ENCODE measurements at places on chromosomes 2 and 18.

DNA sequence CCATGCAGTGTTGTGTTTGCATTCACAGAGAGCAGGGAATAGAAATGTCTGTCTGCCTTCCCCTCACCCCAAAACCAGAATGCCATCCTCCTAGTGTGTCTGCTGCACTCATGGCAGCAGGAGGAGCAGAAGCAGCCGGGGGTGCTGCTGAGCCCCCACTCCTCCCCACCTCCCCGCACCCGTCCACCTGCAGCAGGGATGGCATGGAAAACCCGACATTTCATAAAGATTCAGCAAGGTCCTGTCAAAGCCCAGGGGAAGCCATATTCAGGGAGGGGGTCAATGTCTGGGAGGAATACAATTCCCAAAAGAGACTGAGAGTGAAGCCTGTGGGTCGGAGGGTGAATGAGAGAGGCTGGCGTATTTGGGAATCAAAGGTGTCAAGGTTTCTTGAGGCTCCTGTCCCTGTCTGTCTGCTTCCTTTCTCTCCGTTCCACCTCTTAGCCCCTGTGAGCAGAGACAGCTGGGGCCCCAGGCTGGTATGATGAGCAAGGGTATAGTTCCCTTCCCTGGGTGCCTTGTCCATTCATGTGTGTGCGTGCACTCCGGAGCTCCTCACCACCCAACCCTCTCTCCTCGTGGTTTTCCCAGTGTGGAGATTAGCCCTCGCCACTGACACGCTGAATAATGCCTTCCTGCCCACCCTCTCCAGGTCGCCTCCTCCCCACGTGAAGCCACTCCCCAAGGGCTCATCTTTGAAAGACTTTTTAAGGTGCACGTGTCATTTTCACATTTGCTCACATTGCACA, 133.5 kb upstream of the ZNF236 start:
- DNase-seq = no peak

- no peak for DNase-seq
These were observed 68.4 kb downstream of the SLC16A14 start for GRCh38 chr2:230000118-230000841.

DNA sequence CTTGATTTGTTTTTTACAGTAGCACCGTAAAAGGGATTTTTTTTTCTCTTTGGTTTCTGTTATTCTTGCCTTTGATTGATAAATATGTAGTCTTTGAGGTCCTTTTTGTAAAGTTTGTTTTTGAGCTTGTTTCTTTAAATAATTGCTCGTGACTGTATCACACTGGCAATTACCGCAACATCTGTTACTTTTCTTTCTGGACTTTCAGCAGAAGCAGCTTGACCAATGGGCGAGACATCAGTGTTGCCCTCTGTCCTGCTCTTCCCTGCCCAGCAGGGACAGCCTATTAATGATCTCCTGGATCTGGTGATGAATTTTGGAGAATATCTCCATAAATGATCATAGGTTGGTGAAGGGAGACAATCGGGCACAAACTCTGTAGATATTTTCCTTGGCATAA, 74.9 kb downstream of the TDRD15 start:
- DNase-seq = no peak

DNA sequence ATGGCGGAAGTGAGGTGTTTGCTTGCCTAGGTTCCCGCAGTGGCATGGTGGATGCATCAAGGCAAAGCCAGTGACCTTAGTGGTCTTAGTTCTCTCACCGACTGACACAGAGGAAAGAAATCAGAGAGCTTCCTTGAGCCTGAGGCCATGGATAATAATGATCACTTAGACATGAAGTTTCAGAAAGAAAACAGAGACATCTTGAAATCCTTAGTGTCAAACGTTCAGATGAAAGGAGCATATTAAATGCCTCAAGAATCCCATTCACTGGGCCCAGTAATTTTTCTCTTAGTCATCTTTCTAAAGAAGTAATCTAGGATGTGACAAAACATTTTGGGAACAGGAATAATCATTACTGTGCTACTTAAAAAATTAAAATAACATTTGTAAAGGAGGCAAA, 35.2 kb downstream of the COPS8 start:
- DNase-seq = no peak

DNA sequence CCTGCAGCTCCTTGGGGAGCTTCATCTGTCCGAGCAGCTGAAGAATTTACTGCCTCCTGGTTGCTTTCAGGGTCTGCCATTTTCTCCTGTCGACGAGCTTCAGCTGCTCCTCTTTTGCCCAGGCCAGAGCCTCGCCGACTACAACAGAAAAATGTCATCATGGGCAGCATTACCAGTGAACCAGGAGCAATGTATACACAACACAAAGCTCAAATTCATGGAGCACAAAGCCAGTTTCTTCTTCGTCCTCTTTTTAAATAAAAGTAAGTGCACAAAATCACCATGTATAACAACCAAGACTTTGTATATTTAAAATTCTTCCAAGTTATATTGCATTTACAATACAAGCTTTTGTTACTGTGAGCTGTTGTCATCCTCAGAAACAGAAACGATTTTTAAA, 85.0 kb downstream of the TRIP12 start:
- DNase-seq = no peak

DNA sequence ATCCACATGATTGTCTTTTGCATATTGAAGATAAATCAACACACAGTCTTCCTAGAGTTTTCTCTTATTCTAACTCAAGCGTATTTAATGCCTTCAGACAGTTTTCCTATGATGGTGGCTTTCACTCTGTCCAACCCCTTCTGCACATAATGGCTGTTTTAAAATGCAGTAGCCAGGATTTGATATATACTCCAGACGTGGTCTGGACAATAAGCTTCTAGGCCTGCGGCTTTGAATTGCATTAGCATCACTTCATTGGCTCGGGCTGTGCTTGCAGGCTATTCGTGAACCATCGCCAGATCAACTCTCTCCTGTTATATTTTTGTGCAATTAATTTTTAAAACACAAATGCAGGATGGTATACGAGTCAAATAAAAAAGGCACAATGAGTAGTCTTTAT, 235.3 kb downstream of the BCL2 start:
- no peak for DNase-seq

- DNase-seq = no peak
These were observed 13.8 kb upstream of the SGPP2 start for GRCh38 chr2:222410534-222410933.

DNA sequence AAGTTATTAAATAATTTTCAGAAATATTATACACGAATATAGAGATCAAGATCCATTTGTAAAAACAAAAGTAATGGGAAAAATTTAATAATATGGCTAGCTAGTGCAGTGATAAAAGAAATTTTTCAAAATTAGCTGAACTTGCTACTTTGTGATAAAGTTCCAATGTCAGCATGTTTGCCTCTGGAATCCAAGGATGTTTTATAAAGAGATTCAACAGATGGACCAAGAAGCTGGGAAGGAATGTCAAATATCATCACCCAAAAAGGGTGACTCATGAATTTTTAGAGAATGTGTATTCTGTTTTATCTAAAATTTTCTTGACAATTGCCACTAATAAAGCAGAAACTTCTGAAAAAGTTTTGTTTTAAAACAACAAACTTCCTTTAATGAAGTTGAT, 95.3 kb downstream of the FSIP2 start:
- DNase-seq = no peak

- DNase-seq = no peak
These were observed 99.5 kb upstream of the AGAP1 start for GRCh38 chr2:235394278-235394828.

DNA sequence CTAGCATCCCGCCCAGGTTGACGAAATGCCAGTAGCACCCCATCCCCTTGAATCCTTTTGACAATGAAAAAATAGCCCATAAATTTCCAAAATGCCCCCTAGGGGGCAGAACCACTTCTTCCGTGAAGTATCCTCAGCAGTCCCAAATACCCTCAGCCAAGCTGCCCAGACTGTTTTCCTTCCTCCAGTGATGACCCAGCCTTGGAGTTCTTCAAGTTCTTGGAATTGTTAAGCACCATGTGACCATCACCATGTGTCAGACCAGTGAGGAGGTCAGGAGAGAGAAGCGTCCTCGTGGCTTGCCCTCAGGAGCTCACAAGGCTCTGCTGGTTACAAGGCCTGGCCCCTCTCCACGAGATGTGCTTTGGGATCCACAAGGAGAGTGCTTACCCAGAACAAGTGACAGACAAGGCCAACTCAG, 1.4 kb upstream of the SLC23A3 start:
- peak; percentile 60 for DNase-seq

DNA sequence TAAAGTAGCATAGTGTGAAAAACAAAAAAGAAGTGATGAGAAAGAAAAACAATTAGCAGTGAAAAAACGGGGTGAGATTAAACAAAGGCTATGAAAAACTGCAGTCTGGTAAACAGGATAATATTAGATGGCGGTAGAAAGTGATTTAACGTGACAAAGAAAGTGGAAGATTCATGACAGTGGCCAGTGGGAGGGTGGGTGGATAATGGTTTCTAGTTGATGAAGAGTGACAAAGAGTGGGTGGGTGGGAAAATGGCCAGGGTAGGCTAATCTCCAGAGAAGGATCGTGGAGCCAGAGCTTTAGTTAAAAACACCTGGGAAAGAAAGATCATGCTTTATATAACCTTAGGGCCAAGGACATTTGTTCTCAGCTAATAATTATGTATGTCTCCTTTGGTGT, 1667.8 kb downstream of the LRP1B start:
- DNase-seq = no peak

GRCh38 chr18:10376731-10377130, 77.7 kb upstream of the APCDD1 start:
- DNase-seq = no peak

GRCh38 chr18:8681196-8681595, 24.2 kb upstream of the MTCL1 start:
- DNase-seq = no peak

GRCh38 chr2:69554981-69555380, 88.6 kb downstream of the AAK1 start:
- DNase-seq = no peak

DNA sequence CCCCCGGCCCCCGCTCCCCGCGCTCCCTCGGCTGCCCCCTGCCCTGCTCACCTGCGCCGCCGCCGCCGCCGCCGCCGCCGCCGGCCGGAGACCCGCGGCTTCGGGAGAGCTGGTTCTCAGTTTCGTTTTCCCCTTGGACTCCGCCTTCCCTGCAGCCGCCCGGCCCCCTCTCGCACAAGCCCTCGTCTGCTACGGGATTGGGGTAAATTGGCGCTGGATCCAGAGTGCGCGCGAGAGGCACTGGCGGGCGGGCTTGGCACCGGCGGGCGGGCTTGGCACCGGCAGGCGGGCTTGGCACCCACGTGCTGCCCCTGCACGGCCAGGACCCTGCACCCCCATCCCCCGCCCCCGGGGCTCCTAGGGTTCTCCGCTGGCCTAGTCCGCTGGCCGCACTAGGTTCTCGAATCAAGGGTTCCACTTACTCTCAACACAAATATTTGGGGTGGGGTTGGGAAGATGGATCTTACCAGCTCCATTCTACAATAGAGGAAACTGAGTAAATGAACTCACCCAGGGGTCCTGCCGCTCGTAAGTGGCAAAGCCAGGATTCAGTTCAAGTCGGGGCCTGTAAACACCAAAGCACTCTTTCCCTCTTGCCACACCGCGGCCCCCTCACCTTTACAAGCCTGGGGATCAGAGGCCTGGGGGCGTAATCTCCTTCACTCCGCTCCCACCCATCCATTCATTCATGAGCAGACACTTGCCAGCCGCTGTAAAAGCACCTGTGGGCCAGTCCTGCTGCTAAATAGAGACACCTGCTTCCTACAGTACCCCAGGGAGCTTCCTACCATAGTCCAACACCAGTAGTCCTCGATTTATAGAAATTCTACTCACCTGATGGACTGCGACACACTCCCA, at the start of gene EIF2AK2:
TSS of gene EIF2AK2 (minus strand) at position 124 of the 858 bp plus-strand sequence. CDS start 9,174 bp downstream, outside the sequence.
- DNase-seq = peak; percentile 84

- DNase-seq = no peak
These were observed 179.0 kb downstream of the TWIST2 start for GRCh38 chr2:239026711-239027361.

DNA sequence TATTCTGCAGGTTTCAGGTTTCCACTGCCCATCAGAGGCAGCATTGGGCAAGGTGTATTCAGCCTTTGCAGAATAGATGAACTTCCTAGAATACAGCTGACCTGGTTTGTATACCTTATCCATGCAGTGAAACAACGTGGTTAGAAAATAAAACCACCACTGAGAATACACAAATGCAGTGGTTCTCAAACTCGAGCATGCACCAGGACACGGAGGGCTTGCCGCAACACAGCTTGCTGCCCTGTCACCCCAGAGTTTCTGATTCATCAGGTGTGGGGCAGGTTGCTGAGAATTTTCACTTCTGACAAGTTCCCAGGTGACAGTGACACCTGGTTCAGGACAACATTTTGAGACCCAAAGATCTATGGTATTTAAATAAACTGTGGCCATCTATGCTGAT, 23.4 kb upstream of the C1D start:
- DNase-seq = no peak

DNA sequence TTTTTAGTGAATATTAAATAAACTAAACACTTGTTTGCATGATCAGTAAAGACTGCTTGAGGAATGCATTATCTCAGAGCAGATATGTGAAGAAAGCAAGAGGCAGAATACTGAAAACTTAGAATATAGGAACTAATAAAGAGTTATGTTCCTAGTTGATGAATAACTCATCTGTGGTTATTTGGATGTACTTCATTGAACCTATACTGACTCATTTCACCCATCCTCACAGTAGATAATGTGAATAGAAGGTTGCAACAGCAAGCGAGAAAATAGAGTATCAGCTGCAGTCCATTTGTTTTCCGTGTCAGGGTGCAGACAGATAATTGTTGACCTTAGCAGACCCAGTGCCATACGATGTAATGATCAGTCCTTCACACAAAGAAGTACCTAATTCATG, 945.7 kb upstream of the LRRTM1 start:
- DNase-seq = no peak

- no peak for DNase-seq
These were observed 447.5 kb upstream of the FSIP2 start for GRCh38 chr2:185291035-185291647.

GRCh38 chr2:156191527-156191926, 141.0 kb downstream of the NR4A2 start:
- no peak for DNase-seq

GRCh38 chr2:132607426-132608090, 62.4 kb downstream of the LYPD1 start:
- no peak for DNase-seq

DNA sequence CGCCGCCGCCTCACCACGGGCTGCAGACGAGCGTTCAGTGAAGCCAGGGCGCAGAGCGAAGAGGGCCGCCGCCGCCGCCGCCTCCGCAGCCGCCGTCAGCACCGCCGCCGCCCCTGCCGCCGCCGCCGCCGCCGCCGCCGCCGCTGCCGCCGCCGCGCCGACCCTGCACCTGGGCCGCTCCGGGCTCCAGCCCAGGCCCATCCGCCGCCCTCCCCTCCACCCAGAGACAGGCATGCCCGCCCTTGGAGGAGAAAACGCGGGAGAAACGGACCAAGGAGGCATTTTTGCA, 3.0 kb downstream of the POU3F3 start:
- no peak for DNase-seq

GRCh38 chr2:198016243-198016642, 211.8 kb downstream of the PLCL1 start:
- no peak for DNase-seq

DNA sequence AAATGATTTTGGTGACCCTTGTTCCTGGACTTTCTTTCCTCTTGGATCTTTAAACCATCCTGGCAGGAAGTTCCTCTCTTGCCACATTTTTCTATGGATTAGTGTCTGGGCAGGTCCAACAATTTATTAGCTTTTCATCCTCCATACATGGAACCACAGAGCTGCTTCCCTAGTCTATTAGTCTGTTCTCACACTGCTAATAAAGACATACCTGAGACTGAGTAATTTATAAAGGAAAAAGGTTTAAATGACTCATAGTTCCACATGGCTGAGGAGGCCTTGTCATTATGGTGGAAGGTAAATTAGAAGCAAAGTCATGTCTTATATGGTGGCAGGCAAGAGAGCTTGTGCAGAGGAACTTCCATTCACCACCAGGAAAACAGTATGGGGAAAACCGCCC, 122.9 kb downstream of the DDX1 start:
- no peak for DNase-seq

GRCh38 chr2:227163998-227164762, at the start of the genes COL4A3 and COL4A4:
COL4A3 (plus strand) TSS chr2:227164624; CDS start chr2:227164727, 103 bp downstream.
COL4A4 (minus strand) TSS chr2:227164205; CDS start chr2:227147483, 16,722 bp downstream.
- no peak for DNase-seq

All from CD4-positive, alpha-beta T cell treated with Interleukin-12 subunit alpha and Interleukin-12 subunit beta, for 1 hour (primary cell).